Tibial nerve (tissue), 4 donors: ENCODE measurements at places on chromosomes 12 and 14. TPM values are rescaled to one million over a fixed set of nuclear protein-coding genes. Genes with fewer than 3 reads are reported as not detected.

The FKBP4 gene
- total RNA-seq: 42.1 TPM

The CGRRF1 gene
- total RNA-seq: 17.7 TPM

GRCh38 chr12:62716866-62717525, 218.0 kb downstream of the PPM1H start:
- no peak for DNase-seq

- peak; percentile 79 for DNase-seq
Observed at GRCh38 chr12:66144791-66145754, 14.5 kb upstream of the LLPH start.

GRCh38 chr14:72128629-72129028, 196.4 kb downstream of the RGS6 start:
- no peak for DNase-seq

GRCh38 chr12:13661005-13661887, 320.2 kb downstream of the GRIN2B start:
- DNase-seq: peak; percentile 14

GRCh38 chr14:28769276-28769880, 2.8 kb downstream of the FOXG1 start:
- no peak for DNase-seq

GRCh38 chr12:22042976-22043669, 2.9 kb upstream of the CMAS start:
- DNase-seq: no peak

DNA sequence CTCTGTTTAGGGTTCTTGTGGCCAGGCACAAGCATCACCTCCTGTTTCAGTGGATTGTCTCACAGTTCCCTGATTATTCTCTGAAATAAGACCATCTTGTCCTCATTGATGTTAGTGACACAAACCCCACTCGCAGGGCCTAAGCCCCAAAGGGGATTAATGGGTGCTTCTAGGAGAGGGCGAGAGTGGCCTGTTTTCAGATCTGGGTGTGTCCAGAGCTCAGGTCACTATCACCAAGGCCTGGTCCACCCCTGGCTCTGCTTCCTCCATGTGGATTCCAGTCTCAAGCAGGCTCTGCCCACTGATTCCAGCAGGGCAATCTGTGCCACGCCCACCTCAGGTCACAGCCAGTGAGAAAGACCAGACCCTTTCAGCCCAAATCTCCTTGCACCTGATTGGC, 361.9 kb downstream of the ADGRD1 start:
- no peak for DNase-seq
